ENCODE measurements at places on chromosomes 4 and X.

- DNase-seq: no peak
Measured at GRCh38 chrX:104112326-104112951, at the start of gene ZCCHC18. Gene ZCCHC18, plus strand, starts transcription at chrX:104112523. Its CDS starts 1,589 bp downstream, at chrX:104114112.

DNA sequence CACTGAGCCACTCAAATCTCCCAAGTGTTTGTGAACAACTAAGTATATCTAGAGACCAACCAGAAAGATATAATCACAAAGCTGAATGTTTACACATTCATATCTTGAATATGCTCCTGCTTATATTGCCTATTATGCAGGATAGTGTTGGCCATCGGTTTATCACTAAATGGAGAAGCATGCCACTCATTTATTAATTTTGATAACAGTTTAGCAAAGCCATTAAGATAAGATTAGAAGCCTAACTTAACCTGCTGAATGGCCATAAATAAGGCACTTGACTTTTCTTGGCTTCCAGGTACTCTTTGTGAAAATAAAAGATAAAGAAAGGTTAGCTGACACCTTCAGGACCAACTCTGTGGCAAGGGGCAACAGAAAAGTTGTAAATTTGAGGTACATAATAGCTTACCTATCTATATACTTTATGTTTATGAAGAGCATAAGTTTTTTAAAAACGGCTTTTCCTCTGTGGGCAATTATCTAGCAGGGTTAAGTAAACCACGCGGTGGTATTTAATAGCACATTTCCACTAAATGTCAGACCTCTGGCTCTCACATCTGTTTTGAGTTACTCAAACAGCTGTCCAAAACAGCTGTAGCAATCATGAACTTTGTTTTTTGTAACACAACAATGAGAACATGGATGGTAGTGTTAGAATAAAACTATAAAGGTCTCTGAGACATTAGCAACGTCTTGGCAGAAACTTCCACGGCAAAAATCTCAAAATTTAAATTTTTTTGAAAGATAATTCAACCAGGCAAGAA is 58.8 kb upstream of the FTHL17 start:
- DNase-seq: no peak

DNA sequence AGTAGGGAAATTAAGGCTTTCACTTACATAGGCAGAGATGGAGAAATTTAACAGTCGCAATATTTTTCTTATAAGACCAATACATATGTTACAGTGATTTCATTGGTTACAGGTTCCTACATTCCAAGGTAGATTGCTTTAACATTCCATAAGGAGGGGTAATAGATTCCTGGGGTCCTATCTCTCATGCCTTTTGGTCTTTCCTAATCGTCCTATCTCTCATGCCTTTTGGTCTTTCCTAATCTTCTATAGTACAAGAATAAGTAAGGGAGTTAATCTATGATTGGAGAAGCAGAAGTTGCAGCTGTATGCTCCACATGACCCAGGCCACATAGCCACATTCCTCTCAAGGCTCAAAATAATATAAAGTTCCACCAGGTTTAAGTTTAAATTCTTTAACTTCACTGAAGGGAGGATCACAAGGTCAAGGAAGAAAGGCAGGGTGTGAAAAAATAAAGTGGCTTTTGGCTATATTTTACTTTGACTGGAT is 285.0 kb upstream of the BOD1L1 start:
- DNase-seq: no peak

DNA sequence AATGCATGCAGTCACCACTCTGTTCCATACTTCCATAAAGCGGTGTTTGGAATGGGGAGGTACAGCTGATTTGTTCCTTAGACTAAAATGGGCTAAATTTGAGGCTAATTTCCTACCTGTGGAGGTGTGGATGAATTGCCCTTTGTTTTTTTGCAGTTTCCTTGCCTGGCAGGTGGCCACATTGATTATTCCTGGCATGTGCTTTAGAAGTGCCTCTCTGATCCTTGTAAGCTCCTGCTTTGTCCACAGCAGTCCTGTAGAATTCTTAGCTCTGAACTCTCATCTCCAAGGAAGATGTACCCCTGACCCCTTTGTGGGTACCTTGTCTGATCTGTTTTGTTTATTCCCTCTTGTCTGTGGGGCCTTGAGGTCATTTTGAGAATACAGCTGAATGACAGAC is 136.8 kb downstream of the ADGRL3 start:
- DNase-seq: no peak

GRCh38 chr4:165136529-165136928 is 23.9 kb upstream of the TMEM192 start:
- DNase-seq: no peak

- DNase-seq: no peak
Measured at GRCh38 chr4:96993560-96993959, 1149.7 kb downstream of the STPG2 start.

DNA sequence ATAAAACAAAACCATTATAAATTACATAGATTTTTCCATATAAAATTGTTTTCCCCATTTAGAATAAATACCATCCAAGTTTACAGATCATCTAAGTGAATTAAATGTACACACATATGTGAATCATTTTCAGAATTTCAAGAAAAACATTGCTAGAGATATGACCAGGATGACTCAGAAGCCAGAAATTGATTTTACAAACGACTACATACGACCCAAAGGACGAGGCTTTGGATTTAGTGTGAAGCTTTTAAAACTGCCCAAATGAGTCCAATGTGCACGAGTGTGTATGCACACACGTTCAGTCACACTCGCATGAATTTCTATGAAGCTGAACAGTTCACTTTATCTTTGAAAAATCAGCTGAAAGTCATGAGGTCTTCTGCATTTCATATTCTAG is 37.9 kb downstream of the MFAP3L start:
- no peak for DNase-seq

DNA sequence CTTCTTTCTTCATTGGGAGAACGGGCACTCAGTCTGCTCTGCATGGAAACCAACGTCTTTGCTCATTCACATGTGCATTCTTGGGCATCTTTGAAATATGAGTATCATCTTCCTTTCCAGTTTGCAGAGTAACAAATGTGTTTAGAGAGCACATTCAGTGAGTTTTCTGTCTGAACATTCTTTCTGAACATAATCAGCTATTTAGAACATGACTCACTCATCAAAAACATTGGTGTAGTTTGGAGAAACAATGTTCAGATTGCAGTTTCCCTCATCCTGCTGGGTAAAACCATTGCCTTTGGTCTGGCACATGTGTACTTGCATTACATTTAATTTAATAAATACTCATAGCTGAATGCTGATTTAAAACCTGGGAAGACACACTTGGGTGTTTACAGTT is 81.5 kb upstream of the F9 start:
- DNase-seq: no peak

GRCh38 chr4:152117054-152117453 is 356.2 kb upstream of the GATB start:
- DNase-seq: no peak

Data from CD14-positive monocyte (primary cell).